ENCODE measurements at places on chromosomes 7 and 10. TPM values are rescaled to one million over a fixed set of nuclear protein-coding genes. Genes with fewer than 3 reads are reported as not detected.

Gene VWA2
- total RNA-seq: not detected

DNA sequence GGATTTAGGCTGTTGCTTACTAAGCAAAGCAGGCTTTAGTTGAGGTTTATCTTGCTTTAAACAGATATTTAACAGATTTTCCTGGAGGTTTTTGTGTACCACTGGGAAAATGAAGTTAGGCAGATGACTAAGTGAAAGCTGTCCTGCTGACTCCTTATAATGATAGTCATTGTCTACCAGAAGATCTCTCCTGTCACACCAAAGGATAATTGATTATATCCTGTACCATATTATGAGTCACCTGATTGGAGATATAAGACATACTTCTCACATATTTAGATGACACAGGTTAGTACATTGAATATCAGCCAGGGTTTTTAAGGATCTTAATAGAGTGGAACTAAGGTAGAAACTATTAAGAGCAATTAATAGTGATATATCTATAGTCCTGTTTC, 68.4 kb downstream of the PTEN start:
- DNase-seq: no peak

DNA sequence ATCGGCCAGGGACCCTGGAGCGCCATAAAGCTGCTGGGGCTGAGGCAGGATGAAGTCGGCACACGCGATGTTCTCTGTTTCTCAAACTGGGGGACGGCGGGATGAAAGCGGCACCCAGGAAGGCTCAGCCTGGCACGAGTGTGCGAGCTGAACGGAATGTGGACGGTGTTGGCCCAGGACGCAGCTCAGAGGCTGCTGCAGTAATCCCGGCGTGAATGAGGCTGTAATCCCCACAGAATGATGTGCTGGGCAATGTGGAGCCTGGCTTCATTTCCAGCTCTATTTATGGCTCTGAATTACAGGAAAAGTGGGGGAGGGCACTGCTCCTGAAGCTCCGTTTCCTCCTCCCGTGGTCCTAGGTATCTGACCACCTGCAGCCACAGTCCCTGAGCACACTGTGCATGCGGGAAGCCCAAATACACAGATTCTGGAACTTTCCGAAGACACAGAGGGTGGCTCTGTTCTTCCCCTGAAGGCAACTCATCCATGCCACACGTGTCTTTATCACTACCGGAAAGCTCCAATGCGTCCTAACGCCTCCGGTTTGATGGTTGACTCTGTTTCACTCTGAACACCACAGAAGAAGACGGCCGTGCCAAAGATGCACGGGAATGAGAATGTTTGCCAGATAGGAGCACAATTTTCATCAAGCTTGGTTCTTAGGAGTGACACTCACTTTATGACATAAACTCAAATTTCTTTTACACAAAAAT, 37.6 kb downstream of the KLF6 start:
- DNase-seq: no peak

- no peak for DNase-seq
These were observed 96.8 kb downstream of the TMEM26 start for GRCh38 chr10:61356354-61356753.

DNA sequence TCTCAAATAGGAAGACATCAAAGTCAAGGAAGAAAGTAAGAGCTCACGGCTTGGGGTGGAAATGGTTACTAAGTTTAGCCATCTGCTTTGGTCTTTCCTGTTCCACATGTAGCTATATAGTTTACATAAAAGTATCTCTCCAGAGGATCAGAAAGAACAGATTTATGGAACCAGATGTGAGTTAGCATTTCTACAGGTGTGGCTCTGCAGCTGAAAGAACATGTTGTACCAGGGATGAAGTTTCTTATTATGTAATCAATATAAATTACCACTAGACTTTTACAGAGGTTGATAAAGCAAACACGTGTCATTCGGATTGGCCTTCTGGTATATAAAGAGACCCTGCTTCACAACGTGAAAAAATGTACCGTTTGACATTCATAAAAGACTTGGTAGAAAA, 19.9 kb downstream of the CALD1 start:
- no peak for DNase-seq

GRCh38 chr7:121138262-121138933, 149.9 kb downstream of the CPED1 start:
- no peak for DNase-seq

GRCh38 chr7:135480966-135481597, 28.8 kb downstream of the CNOT4 start:
- DNase-seq: no peak
